ENCODE measurements at places on chromosomes 2 and 18. TPM values are rescaled to one million over a fixed set of nuclear protein-coding genes. Genes with fewer than 3 reads are reported as not detected.

DNA sequence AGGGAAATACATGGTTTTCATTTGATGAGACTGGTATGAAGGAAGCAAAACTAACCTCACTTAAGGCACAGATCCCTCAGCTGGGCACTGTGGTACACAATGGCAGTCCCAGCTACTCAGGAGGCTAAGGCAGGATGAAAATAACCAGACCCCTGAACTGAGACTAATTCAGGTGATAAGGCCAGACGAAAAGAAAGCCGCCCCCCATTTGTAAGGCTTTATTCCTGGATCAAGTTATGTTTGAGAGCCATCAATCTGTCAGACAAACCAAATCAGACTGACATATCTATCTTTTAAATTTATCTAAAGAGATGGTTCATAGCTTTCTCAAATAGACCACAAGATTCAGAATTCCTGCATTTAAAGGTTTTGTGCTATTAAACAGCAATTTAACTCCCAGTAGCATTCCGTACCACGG, 4.1 kb downstream of the SRSF7 start:
- DNase-seq, result no peak
- H3K36me3 ChIP-seq, result peaks cover 69% of the 10 kb centered on the region
- H3K4me3 ChIP-seq, result no peak overlapping the region
- H3K27ac ChIP-seq, result no peak overlapping the region

DNA sequence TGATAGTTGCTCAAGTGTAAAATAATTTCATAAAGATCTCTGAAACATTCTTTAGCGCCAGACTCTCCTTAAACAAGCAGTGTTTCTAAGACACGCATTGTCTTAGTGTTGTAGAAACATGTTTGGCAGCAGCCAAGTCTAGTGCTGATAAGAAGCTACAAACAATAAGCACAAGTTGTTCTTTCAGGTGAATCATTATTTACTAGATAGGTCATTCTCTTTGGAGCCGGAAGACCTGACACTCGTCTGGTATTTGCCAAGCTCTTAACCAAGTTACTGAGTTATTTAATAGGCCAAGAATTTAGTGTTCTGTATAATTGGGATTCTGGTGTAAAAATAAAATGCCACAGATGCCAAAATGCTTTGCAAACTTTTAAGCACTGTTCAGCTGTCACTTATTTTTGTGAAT, 852.1 kb downstream of the CPS1 start:
- H3K27ac ChIP-seq, result no peak overlapping the region
- no peaks in the 10 kb centered on the region for H3K36me3 ChIP-seq
- no peaks in the 10 kb centered on the region for H3K27me3 ChIP-seq
- H3K4me3 ChIP-seq, result no peak overlapping the region
- no peak for DNase-seq

- H3K36me3 ChIP-seq, result no peaks in the 10 kb centered on the region
- no peaks in the 10 kb centered on the region for H3K4me1 ChIP-seq
- H3K27ac ChIP-seq, result no peak overlapping the region
- peak overlapping the region; percentile 66 for H3K4me3 ChIP-seq
- H3K27me3 ChIP-seq, result peaks cover 46% of the 10 kb centered on the region
Measured at GRCh38 chr18:13611601-13612195, 114.7 kb downstream of the FAM210A start.

DNA sequence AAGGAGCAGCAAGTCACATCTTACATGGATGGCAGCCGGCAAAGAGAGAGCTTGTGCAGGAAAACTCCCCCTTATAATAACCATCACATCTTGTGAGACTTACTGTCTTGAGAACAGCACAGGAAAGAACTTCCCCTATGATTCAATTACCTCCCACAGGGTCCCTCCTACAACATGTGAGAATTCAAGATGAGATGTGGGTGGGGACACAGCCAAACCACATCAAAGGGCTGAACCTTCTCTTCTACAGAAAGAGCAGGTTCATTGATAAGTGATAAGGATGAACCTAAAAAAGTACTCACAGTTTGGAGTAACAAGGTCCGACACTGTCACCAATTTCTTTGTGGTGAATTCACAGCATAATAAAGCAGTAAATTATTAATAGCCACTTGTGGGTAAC, 422.2 kb upstream of the FSIP2 start:
- H3K4me3 ChIP-seq, result no peak overlapping the region
- H3K27me3 ChIP-seq, result no peaks in the 10 kb centered on the region
- H3K36me3 ChIP-seq, result no peaks in the 10 kb centered on the region
- no peak for DNase-seq
- H3K27ac ChIP-seq, result no peak overlapping the region

DNA sequence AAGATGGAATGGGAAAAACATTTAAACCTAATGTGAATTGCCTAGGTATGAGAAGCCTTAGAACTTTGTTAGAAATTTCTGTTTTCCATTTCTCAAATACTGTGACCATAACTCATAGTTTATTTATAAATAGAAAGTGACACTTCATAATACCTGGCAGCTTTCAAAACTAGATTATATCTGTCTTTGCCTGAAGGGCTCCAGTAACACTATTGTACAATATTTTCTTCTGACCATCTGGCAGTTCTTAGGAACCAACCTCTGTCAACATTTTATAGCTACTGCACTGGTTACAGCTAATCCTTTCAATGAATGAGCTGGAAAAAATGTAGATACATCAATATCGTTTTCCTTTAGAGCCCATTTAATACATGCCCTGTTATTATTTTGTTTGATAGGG, 237.4 kb downstream of the CAMKMT start:
- H3K36me3 ChIP-seq, result no peaks in the 10 kb centered on the region
- no peaks in the 10 kb centered on the region for H3K4me1 ChIP-seq
- H3K27me3 ChIP-seq, result no peaks in the 10 kb centered on the region
- no peak overlapping the region for H3K27ac ChIP-seq
- H3K4me3 ChIP-seq, result no peak overlapping the region

GRCh38 chr2:163373496-163373895, 362.3 kb downstream of the FIGN start:
- H3K27ac ChIP-seq, result no peak overlapping the region
- DNase-seq, result no peak
- no peak overlapping the region for H3K4me3 ChIP-seq

- no peaks in the 10 kb centered on the region for H3K4me1 ChIP-seq
- H3K4me3 ChIP-seq, result no peak overlapping the region
- H3K27ac ChIP-seq, result no peak overlapping the region
- no peaks in the 10 kb centered on the region for H3K36me3 ChIP-seq
Measured at GRCh38 chr2:165245081-165245793, 6.0 kb downstream of the SCN2A start.

DNA sequence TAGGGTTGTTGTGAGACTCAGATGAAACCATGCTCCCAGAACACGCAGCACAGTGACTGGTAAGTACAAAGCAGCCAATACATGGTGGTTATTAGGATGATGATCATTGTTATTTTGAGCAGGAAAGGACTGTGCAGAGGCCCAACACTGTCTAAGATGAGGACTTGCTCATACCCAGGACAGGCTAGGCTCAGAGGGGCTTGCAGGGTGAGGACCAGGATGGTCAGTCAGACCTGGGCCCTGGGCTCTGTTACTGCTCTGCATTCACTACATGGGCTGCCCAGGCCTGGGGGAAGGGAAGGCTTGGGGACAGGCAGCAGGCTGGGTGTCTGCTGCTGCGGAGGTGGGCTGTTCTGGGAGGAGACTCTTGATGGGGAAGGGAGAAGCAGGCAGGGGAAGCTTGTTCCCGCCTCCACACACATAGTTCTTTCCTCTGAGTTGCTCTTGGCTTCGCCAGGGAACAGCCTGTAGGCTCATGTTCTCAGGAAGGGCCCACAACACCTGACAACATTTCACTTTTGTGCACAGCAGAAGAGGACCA, 17.5 kb downstream of the CAPN13 start:
- H3K4me3 ChIP-seq, result no peak overlapping the region
- DNase-seq, result no peak
- H3K36me3 ChIP-seq, result no peaks in the 10 kb centered on the region
- no peaks in the 10 kb centered on the region for H3K4me1 ChIP-seq
- peaks cover 24% of the 10 kb centered on the region for H3K27me3 ChIP-seq

GRCh38 chr18:59220164-59220783, 316 bp downstream of the GRP start:
- no peaks in the 10 kb centered on the region for H3K4me1 ChIP-seq
- H3K4me3 ChIP-seq, result peak overlapping the region; percentile 63
- DNase-seq, result peak; percentile 27
- no peaks in the 10 kb centered on the region for H3K36me3 ChIP-seq
- H3K27me3 ChIP-seq, result peaks cover 75% of the 10 kb centered on the region

DNA sequence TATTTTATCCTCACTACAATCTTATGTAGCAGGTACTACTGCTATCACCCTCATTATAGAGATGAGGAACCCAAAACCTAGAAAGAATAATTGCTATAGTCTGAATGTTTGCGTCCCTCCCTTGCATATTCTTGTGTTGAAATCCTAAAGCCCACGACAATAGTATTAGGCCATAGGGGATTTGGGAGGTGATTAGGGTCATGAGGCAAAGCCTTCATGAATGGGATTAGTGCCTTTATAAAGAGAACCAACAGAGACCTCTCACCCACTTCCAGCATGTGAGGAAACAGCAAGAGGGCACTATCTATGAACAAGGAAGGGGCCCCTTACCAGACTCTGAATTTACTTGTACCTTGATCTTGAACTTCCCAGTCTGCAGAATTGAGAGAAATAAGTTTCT, 500.3 kb upstream of the FAM98A start:
- no peak overlapping the region for H3K27ac ChIP-seq
- DNase-seq, result no peak
- H3K4me3 ChIP-seq, result no peak overlapping the region
- H3K27me3 ChIP-seq, result 0 out of 2 replicates have a peak, but pooled peaks cover 6% of the 10 kb centered on the region
- peaks cover 15% of the 10 kb centered on the region for H3K4me1 ChIP-seq

DNA sequence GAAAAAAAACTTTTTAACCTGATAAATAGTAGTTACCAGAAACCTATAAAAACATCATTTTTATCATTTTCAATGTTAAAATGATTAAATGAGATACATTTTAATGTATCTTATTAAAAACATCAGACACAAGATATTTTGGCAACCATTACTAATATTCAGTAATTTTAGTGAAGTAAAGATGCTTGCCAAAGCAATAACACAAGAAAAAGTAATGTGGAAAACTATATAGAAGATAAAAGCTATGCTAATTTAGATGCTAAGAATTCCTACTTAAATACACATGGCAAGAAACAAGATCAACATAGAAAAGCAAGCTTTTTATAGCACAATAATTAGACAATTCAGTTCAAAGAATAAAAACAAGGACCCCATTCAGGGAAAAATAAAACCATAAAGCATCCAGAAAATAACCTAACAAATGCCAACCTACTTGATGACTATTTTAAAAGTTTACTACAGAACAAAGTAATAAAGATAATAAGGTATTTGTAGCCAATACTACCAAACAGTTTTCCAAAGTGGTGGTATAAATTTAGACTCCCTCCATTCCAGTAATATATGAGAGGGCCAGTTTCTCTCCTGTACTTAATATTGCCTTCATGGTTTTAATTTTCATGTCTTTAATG, 489.5 kb downstream of the CDH2 start:
- H3K27ac ChIP-seq, result no peak overlapping the region
- DNase-seq, result no peak
- H3K4me1 ChIP-seq, result no peaks in the 10 kb centered on the region
- H3K36me3 ChIP-seq, result no peaks in the 10 kb centered on the region
- H3K4me3 ChIP-seq, result no peak overlapping the region

GRCh38 chr2:113407446-113408099, 29.9 kb upstream of the ZNG1B start:
- no peaks in the 10 kb centered on the region for H3K27me3 ChIP-seq
- H3K4me1 ChIP-seq, result no peaks in the 10 kb centered on the region
- H3K4me3 ChIP-seq, result no peak overlapping the region
- H3K27ac ChIP-seq, result no peak overlapping the region
- DNase-seq, result peak; percentile 36

GRCh38 chr2:211745295-211746097, 793.1 kb downstream of the ERBB4 start:
- H3K4me1 ChIP-seq, result no peaks in the 10 kb centered on the region
- H3K4me3 ChIP-seq, result no peak overlapping the region
- no peak overlapping the region for H3K27ac ChIP-seq
- H3K36me3 ChIP-seq, result no peaks in the 10 kb centered on the region
- DNase-seq, result peak; percentile 75

DNA sequence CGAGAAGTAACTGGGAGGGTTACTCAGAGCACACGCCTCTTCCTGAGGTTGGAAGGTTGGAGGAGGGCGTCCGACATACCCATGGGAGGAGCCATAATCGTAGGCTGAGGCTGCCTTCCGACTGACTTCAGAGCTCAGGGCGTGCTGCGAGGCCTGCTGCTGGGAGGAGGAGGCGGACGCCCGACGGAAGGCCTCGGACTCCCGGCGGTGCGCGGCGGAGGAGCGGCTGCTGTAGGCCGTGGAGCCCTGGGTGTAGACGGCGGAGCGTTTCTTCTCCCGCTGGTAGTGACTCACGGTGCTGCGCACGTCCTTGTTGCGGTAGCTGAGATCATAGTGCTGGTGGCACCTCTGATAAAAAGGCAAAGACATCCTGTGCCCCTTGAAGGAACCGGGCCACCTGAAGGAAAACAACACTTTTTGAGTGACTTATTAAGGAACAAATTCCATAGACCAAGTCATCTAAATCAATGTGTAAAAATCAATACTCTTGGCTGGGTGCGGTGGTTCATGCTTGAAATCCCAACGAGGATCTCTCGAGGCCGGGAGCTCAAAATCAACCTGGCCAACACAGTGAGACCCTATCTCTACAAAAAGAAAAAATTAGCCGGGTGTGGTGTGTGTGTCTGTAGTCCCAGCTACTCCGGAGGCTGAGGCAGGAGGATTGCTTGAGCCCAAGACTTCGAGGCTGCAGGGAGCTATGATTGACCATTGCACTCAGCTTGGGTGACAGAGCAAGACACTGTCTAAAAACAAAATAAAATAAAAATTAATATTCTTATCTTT, 4.7 kb downstream of the MYOM1 start:
- no peak overlapping the region for H3K27ac ChIP-seq
- H3K4me3 ChIP-seq, result no peak overlapping the region
- no peak for DNase-seq
- H3K36me3 ChIP-seq, result no peaks in the 10 kb centered on the region

DNA sequence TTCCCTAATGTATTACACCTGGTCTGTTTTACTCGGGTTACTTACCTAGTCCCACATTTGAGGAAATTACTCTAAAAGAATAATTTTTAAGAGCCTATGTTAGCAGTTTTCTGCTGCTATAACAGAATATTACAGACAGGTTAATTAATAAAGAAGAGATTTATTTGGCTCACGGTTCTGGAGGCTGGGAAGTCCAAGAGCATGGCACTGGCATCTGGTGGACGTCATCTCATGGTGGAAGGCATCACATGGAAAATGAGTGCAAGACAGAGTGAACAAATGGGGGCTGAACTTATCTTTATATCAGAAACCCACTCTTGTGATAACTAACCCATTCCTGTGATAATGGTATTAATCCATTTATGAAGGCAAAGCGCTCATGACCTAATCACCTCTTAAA, 12.8 kb upstream of the GLS start:
- DNase-seq, result no peak
- peak overlapping the region; percentile 45 for H3K27ac ChIP-seq
- H3K4me1 ChIP-seq, result peaks cover 41% of the 10 kb centered on the region
- H3K36me3 ChIP-seq, result no peaks in the 10 kb centered on the region
- H3K4me3 ChIP-seq, result no peak overlapping the region

- H3K36me3 ChIP-seq, result no peaks in the 10 kb centered on the region
- H3K4me3 ChIP-seq, result no peak overlapping the region
- H3K4me1 ChIP-seq, result peaks cover 25% of the 10 kb centered on the region
- H3K27me3 ChIP-seq, result no peaks in the 10 kb centered on the region
Measured at GRCh38 chr2:24494410-24494809, 3.4 kb downstream of the NCOA1 start.

The RAB6C gene
- polyA plus RNA-seq, result not detected

The CXCR2 gene
- not detected for polyA plus RNA-seq

The SLC9A4 gene
- polyA plus RNA-seq, result not detected

The DCTN1 gene
- polyA plus RNA-seq, result 171 TPM

The AQP4 gene
- polyA plus RNA-seq, result not detected

The KIAA2012 gene
- polyA plus RNA-seq, result 0.13 TPM

The VIT gene
- polyA plus RNA-seq, result not detected

The GPR39 gene
- polyA plus RNA-seq, result 1.6 TPM

The DUSP2 gene
- 3.1 TPM for polyA plus RNA-seq

The C2orf92 gene
- 1.3 TPM for polyA plus RNA-seq

The RESP18 gene
- not detected for polyA plus RNA-seq
